ENCODE measurements at places on chromosomes 13 and 19. TPM values are rescaled to one million over a fixed set of nuclear protein-coding genes. Genes with fewer than 3 reads are reported as not detected.

SCN1B gene
- total RNA-seq = 15.9 TPM

ZNF222 gene
- 7.5 TPM for total RNA-seq

RASL11A gene
- 2.8 TPM for total RNA-seq

ERCC2 gene
- total RNA-seq = 24.5 TPM

LILRB1 gene
- not detected for total RNA-seq

All from dermis blood vessel endothelial cell (primary cell).